ENCODE measurements at places on chromosomes 2 and 18. TPM values are rescaled to one million over a fixed set of nuclear protein-coding genes. Genes with fewer than 3 reads are reported as not detected.

DNA sequence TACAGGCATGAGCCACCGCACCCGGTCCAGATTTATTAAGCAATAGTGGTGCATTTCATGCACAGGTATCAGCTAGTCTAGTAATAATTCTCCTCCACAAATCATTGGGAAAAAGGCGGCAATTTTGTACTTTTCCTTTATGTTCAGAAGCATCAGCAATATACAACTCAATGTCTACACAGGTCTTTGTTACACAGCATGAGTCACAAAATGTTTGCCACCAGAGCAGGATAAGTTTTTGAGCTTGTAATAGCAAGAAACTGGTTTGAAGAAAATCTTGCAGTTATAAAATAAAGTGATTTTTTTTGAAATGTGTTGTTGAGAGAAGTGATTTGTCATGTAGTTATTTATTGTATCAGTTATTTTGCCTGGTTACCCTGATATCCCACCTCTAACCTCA lies 4.8 kb upstream of the ITPRIPL1 start:
- no peak for DNase-seq

GRCh38 chr2:165058476-165059265 lies 103.3 kb upstream of the SLC38A11 start:
- no peak for DNase-seq

- DNase-seq: no peak
These were observed 61.9 kb downstream of the AFTPH start for GRCh38 chr2:64586054-64586453.

Gene CNRIP1
- polyA plus RNA-seq: 23.2 TPM

DNA sequence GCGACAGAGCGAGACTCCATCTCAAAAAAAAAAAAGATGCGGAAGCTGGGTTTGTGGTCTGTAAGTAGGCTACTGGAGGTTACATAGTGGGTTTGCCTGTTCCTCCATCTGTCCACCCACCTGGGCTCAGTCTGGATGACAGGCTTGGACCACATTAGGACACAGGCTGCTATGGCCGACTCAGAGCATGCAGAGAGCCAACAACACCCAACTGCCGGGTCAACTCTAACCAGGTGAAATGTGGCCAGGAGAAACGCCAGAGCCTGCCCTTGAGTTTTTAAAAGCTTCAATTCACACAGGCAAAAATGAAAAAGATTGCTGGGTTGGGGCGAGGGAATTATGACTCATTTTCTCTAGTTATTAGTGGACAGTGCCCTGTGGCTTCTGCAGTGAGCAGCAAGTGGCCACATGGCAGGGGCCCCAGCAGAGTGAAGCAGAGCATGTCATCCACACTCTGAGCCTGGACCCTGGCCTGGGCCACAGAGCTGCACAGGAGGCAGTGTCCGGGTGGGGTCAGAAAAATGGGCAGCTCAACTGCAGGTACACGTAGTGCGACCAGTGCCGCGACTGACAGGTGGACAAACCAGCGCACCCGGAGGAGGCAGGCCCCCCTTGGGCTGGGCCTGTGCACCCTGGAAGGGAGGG lies 67.4 kb downstream of the BIN1 start:
- DNase-seq: no peak

- DNase-seq: no peak
These were observed 41.5 kb downstream of the MARCHF7 start for GRCh38 chr2:159753797-159754196.

DNA sequence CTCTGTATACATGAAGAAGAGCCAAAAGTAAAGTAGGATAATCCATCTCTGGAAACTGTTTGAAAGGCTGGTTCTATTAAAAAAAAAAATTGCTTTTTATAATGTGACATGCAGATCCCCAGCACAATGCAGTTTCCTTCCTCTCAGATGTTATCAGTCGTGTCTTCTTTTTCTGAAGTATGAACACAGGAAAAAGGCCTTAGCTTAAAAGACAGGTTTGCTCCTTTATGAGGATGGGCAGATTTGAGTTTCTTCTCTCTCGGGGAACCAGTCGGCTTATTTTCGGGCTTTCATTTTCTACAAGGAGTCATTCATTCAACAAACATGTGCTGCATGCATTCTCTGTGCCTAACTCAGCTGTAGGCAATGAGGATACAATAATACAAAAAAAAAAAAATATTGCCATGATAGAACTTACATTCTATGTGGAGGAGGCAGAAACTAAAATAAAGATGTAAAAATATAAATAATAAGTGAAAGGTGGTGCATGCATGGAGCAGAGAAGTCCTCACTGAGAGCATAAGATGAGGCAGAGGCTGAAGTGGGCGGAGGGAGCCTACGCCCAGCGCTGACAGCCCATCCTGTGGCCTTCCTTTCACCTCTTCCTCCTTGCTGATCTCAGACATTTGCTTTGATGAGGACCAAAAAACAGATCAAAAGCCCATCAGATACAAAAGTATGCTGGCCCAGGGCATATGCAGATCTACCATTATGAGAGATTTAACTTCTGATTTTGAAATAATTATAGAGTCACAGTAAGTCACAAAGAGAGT lies at the start of gene CD226:
TSS of gene CD226 (minus strand) at position 513 of the 773 bp plus-strand sequence. CDS start at position 46, 467 bp downstream.
- DNase-seq: no peak

Gene PROC
- polyA plus RNA-seq: 6.5 TPM

DNA sequence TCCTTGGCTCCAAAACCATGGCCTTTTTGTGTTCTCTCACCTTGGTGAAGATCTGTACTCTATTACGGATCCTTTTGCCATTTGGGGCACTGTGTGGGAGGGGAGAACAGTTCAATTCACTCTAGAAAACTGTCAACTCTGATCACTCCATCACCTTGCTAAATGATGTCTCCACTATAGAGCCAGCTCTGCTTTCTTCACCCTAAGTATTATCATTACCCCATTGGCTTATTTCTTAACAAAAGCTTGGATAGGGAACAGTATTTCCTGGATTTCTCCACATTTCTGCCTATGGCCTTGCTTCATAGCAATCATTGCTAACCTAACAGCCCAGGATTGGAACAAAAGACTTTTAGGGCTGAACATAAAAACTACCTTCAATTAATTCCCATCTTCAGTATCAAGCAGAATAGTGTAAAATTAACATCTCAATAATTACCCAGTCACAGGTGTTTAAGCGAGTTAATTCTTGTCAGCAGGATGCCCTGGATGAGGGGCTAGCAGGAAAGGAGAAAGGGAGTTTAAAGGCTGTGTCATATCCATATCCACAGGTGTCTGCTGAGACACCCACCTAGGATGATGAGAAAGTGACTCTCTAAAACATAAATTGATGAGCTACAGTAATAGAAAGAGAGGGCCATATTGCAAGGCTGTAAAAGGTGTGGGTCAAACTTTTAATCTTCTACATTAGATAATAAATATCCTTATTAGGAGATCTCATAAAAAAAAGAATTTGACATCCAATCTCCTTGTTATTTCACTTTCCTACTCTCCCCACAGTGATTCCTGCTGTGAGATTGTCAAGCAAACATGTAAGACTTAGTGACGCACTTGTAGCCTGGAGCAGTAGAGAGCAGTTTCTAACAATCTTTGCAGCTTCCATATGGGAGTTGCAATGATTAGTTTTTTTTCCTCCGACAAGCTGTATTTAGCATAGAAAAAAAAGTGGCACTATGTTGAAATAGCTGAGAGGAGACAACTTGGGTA lies 589.5 kb upstream of the NXPH2 start:
- DNase-seq: no peak

GRCh38 chr2:61448229-61448628 lies 22.7 kb downstream of the USP34 start:
- DNase-seq: no peak

DNA sequence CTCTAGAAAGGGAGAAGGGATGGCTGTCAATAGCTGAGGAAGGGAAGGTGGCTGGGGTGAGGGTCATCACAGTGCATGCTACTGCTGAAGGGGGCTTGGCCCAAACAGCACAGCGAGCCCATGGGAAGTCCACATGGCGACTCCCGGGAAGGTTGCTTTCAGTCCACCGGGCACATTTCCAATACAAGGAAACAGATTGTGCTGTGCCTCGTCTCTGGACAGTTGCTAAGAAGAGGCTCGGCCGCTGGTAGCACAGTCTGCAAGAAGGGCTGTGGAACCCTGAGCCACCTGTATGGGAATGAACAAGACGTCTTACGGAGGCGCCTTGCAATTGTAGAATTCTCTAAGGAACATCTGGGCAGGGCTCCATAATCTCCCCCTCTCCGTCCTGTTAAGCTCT lies 123.1 kb downstream of the CELF4 start:
- no peak for DNase-seq

- DNase-seq: no peak
These were observed 41.4 kb downstream of the HS1BP3 start for GRCh38 chr2:20609349-20609994.

DNA sequence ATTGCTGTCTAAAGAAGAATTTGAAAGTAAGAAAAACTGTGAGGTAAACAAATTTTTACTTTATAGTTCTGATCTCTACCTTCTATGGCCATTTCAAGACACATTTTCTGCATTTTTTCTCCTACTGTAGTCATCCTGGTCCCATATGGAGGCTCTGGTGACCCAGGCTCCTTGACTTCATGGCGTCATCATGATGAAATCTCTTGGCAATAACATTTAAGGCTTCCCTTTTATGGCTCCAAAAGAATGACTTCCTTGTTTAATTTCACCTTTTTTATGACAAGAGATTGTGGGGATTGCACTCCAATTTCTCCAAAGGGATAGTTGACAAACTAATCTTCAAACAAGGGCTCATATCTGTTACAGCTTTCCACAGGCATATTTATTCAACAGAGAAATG lies 143.0 kb upstream of the SCN7A start:
- DNase-seq: no peak

Gene SERPINB4
- polyA plus RNA-seq: not detected

GRCh38 chr2:209938906-209939305 lies 63.5 kb upstream of the RPE start:
- DNase-seq: no peak

GRCh38 chr2:48247206-48247605 lies 282.7 kb upstream of the STON1 start:
- no peak for DNase-seq

Gene LHCGR
- polyA plus RNA-seq: 0.19 TPM

Gene CAVIN2
- polyA plus RNA-seq: 44.4 TPM

Gene UGT1A3
- polyA plus RNA-seq: not detected

DNA sequence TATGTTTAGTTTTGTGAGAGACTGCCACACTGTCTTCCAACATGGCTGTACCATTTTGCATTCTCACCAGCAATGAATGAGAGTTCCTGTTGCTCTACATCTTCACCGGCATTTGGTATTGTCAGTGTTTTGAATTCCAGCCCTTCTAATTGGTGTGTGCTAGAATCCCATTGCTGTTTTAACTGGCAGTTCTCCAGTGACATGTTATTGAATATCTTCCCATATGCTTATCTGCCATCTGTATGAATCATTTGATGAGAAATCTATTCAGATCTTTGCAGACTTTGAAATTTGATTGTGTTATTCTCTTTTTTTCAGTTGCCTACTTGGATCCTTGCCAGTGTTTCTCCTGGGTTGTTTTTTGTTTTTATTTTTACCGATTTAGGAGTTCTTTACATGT lies 99.0 kb downstream of the SNTG2 start:
- DNase-seq: no peak

DNA sequence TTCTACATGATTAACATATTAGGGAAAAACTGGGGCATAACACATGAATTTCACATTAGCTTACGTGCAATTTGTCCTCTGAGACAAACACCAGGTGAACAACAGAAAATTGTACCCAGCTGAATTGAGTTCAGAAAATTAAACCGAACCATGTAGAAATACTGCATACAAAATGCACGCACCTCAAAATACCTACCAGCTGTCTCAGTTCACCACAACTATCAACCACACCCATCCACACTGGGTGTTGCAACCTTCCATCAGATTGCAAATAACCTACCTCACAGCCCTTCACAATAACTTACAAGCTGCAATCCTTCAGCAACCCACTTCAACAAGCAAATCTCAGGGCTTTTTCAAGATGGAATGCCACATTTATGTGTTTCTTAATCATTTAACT lies 55.9 kb downstream of the UNC50 start:
- DNase-seq: no peak

- DNase-seq: no peak
These were observed 201.1 kb upstream of the FBXO11 start for GRCh38 chr2:48107326-48107925.

DNA sequence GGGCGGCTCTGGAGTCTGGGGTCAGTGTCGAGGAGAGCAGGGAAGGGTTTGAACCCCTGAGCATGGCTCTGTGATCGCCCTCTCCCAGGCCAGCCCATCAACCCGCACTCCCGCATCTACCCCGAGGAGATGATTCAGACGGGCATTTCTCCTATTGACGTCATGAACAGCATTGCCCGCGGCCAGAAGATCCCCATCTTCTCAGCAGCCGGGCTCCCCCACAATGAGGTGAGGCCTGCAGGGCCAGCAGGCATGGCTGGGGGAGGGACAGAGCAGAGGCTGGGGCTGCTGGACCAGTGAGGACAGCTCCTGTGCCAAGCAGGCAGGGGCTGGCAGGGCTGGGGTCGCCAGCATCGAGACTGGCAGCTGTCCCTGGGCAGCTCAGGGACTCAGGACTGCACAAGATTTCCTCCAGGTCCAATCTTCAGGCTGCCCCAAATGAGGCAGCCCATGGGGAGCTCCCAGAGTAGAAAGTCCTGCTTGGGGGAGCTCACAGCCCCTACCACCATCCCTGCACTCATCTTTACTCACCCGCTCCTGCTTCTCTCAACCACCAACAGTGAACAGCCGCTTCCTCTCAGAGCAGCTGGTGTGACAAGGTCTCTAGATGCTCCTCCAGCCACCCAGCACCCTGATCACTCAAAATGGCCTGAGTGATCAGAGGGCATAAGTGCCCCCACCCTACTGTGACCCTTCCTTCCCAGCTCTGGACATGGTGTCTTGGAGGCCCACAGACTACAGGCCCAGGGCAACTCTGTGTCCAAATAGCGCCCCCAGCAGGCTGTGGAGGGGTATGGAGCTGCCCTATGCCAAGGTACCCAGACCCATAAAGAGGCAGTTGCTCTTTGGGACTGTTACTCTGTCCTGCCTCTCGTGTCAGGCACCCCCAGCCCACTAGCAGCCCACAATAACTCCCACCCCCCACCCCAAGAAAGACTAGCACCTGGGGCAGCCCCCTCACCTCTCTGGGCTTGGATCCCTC lies 18.3 kb upstream of the ANKRD53 start:
- DNase-seq: no peak

- no peak for DNase-seq
These were observed 57.7 kb downstream of the BIN1 start for GRCh38 chr2:127048969-127049897.

DNA sequence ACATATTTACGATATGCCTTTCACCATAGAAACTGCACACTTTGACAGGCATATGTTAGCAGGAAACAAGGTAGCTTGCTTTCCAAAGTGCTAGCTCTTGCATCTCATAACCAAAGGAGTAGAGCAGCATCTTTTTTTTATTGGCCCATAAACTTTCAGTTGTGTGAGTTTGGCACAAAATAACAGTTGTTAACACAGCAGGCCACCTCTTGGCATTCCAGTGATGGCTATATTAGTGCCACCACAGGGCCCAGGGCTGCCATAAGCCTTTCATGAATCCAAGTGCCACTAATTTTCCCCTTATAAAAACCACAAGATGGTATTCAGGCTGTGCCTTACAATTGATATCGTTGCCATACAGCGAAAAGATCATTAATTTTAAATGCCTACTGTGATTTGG lies 40.3 kb upstream of the KLF7 start:
- DNase-seq: no peak

Gene SCN3A
- 0.28 TPM for polyA plus RNA-seq

Gene FNDC4
- polyA plus RNA-seq: 8.1 TPM

GRCh38 chr18:59729781-59730180 lies 32.6 kb upstream of the CCBE1 start:
- no peak for DNase-seq

Measured in renal cortex interstitium (tissue), 15 donors.